ENCODE measurements at places on chromosomes 12 and 14. TPM values are rescaled to one million over a fixed set of nuclear protein-coding genes. Genes with fewer than 3 reads are reported as not detected.
A peak's percentile ranks its signal among the peaks of the same experiment; 100 is the strongest.

Gene KCNA1
- polyA plus RNA-seq = not detected

Gene HSPB8
- not detected for polyA plus RNA-seq

DNA sequence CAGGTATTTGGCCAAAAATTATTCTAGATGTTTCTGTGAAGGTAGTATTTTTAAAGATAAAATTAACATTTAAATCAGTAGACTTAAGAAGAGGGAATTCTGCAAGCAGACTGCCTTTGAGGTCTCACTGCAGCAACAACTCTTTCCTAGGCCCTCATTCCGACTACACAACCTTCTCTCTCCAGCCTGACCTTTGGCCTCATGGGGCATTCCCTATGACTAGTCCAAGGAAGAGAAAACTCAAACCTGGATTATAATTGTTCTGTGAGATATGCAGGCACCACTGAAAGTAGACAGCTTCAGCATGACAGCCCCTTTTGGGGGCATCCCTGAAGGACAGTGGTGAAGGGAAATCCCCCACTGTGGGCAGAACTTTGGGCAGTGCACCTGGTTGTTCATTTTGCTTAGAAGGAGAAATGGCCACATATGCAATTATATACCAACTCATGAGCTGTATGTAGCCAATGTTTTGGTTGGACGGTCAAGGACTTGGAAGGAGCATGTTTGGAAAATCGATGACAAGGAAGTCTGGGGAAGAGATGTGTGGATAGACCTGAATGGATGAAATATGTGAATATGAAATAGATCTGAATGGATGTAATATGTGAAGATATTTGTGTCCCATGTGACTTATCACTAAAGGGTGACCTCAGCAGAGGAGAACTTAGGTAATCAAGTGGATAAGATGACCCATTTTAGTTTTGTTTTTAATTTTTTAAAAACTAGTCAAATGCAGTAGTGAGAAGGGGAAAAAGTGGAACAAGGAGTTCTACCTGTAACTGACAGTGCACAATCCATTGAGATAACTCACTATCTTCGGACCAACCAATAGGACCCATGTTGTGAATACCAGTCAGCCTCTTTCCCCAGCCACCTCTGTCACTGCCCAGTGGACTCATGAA is 233.3 kb upstream of the FOXN3 start:
- H3K36me3 ChIP-seq = no peaks in the 10 kb centered on the region
- no peak overlapping the region for H3K27ac ChIP-seq
- H3K4me3 ChIP-seq = no peak overlapping the region
- peaks cover 4% of the 10 kb centered on the region for H3K4me1 ChIP-seq

- DNase-seq = no peak
- no peak overlapping the region for H3K4me3 ChIP-seq
- no peaks in the 10 kb centered on the region for H3K27me3 ChIP-seq
- peaks cover 15% of the 10 kb centered on the region for H3K4me1 ChIP-seq
- H3K36me3 ChIP-seq = no peaks in the 10 kb centered on the region
- H3K27ac ChIP-seq = no peak overlapping the region
These were observed 27.2 kb downstream of the JDP2 start for GRCh38 chr14:75454963-75455546.

Gene MYH7
- polyA plus RNA-seq = not detected

DNA sequence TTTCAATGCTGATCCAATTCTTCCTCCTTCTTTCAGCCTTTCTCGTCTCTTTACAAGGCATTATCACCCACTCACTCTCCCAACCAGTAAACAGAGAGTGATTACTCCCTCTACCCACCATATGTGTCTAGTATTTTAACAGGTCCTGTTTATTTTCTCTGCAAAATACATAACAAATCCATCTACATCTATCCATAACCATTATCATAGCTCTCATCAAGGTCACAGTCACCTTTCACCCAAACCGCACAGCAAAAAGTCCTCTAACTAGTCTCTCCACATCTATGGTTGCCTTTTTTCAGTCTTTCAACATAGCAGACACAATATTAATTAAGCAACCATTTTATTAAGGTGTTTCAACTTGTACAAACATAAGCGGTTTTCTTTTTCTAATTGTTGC is 21.9 kb upstream of the RERG start:
- no peak overlapping the region for H3K4me3 ChIP-seq
- no peak overlapping the region for H3K27ac ChIP-seq
- H3K4me1 ChIP-seq = no peaks in the 10 kb centered on the region

DNA sequence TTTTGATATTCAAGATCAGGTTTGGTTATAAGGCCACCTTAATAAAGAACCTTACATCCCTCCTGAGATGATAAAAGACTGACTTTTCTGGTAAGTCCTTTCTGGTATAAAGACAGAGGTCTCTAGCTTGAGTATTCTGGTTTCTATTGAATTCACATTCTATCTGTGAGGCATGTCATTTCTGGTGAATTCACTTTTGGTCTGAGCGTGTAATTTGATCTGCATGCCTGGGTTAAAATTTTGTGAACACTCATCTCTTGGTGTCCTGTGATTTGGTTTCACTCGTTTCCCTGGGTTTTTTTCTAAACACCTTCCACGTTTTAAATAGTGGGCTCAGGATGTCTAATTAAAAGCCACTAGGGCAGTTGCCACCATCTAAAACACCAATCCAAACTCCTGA is 12.2 kb downstream of the EIF5 start:
- no peak overlapping the region for H3K4me3 ChIP-seq
- H3K27me3 ChIP-seq = no peaks in the 10 kb centered on the region
- DNase-seq = no peak
- peaks cover 9% of the 10 kb centered on the region for H3K36me3 ChIP-seq
- peak overlapping the region; percentile 7 for H3K27ac ChIP-seq

Gene INHBC
- polyA plus RNA-seq = not detected

DNA sequence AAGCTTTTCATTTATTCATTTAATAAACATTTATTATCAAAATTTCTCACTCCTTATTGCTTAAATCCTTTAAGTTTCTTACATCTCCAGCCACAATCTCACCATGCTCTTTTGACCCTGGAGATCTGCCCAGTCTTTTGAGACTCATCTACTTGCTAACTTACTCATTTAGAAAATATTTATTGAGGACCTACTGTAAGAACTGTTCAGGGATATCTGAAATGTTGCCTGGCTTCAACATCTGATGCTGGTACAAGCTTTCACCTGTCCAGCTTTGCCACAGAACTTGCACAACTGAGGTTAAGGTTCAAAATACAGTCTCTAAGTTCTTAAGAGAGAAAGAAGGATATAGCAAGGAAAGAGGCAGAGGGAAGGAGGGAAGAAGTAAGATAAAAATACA is 17.5 kb upstream of the GXYLT1 start:
- peaks cover 13% of the 10 kb centered on the region for H3K4me1 ChIP-seq
- H3K27me3 ChIP-seq = no peaks in the 10 kb centered on the region
- H3K36me3 ChIP-seq = no peaks in the 10 kb centered on the region
- H3K27ac ChIP-seq = peak overlapping the region; percentile 56
- no peak overlapping the region for H3K4me3 ChIP-seq

DNA sequence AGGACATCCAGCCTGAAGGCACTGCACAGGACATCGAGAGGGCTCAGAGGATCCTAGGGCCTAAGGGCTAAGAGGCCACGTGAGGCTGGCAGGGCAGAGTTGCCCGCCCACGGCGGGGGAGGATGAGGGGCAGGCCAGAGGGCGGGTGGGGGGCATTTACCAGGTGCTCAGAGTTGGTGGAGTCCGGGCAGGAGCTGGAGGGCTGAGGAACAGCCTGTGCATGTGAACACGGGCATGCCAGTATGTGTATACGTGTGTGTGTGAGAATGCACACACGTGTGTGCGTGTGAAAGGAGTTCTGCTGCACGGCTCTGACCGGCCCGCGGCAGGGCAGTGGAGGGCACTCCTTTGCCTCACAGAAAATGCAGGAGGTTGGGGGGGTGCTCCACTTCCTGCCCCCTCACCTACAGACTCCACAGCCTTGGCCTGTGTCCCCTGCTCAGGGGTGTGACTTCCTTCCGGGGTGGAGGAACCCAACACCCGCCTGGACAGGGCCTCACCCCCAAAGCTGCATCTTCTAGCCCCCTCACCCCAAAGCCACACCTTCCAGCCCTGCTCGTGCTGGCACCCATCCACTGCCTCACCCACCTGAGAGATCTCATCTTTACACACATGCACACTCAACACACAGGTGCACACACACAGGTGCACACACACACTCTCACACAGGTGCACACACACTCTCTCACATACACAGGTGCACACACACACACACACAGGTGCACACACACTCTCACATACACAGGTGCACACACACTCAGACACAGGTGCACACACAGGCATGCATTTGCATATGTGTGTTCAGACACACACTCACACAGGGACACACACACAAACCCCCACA is 11.8 kb upstream of the GPR132 start:
- peak overlapping the region; percentile 47 for H3K27ac ChIP-seq
- peaks cover 31% of the 10 kb centered on the region for H3K4me1 ChIP-seq
- no peaks in the 10 kb centered on the region for H3K36me3 ChIP-seq

- no peak overlapping the region for H3K27ac ChIP-seq
- no peaks in the 10 kb centered on the region for H3K36me3 ChIP-seq
- peak; percentile 6 for DNase-seq
- H3K4me1 ChIP-seq = peaks cover 4% of the 10 kb centered on the region
- no peak overlapping the region for H3K4me3 ChIP-seq
- H3K27me3 ChIP-seq = peaks cover 8% of the 10 kb centered on the region
These were observed 12.3 kb downstream of the EMP1 start for GRCh38 chr12:13208533-13209435.

Gene SMIM41
- not detected for polyA plus RNA-seq

DNA sequence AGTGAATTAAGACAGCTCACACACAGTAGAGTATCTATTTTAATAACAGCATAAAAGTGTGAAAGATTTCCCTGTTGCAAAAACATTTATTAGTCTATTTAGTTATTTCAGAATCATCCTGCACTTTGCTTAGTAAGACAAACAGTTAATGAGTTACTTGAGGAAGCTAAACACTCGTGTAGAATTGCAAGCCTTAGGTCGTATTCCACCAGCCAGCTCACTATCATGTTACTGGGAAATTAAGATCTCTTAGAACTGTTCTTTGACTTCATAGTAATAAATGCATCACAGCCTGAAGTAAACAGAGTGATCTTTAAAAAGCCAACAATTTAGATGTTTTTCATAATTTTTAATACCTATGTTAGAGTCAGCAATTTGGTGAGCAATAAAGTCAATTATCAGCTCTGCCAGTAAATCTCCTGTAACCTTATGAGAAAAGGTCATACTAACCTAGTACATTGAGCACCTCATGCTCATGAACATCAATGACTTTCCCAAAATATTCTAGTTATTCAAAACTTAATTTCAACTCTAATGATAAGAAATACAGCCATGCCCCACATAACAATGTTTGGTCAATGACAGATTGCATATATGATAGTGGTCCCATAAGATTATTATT is 26.7 kb upstream of the ETNK1 start:
- H3K4me3 ChIP-seq = no peak overlapping the region
- H3K36me3 ChIP-seq = peaks cover 11% of the 10 kb centered on the region
- H3K4me1 ChIP-seq = no peaks in the 10 kb centered on the region
- peaks cover 13% of the 10 kb centered on the region for H3K27me3 ChIP-seq

GRCh38 chr12:22318108-22318737 is 16.3 kb downstream of the ST8SIA1 start:
- no peaks in the 10 kb centered on the region for H3K4me1 ChIP-seq
- no peak for DNase-seq
- H3K27ac ChIP-seq = no peak overlapping the region
- peaks cover 23% of the 10 kb centered on the region for H3K27me3 ChIP-seq
- no peak overlapping the region for H3K4me3 ChIP-seq
- H3K36me3 ChIP-seq = no peaks in the 10 kb centered on the region

DNA sequence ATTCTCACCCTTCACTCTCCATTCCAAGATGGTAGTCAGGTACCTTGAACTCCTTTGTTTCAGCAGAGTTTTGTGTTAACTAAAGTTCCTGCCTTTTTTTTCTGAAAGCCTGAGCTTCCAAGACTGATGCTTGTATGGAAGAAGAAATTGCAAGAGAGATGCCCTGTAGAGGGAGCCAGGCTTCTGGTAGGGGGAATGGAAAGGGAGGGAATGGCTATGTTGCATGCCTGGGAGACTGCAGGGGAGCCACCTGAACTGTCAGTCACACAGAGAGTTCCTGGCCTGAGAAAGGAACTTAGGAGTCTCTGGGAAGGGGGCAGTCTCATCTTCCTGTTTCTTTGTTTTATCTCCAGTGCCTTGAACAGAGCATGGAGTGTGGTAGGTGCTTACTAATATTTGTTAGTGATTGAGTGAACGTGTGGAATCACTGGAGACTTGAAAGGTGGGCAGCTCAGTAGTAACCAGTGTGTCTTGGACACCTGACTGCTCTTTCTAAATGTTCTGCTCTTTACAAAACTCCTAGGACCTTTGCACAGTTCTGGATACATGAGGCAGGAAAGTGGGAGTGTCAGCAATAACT is 132.2 kb downstream of the ANO4 start:
- no peak overlapping the region for H3K4me3 ChIP-seq
- H3K4me1 ChIP-seq = no peaks in the 10 kb centered on the region
- H3K27ac ChIP-seq = no peak overlapping the region
- H3K27me3 ChIP-seq = no peaks in the 10 kb centered on the region
- DNase-seq = no peak
- H3K36me3 ChIP-seq = no peaks in the 10 kb centered on the region

DNA sequence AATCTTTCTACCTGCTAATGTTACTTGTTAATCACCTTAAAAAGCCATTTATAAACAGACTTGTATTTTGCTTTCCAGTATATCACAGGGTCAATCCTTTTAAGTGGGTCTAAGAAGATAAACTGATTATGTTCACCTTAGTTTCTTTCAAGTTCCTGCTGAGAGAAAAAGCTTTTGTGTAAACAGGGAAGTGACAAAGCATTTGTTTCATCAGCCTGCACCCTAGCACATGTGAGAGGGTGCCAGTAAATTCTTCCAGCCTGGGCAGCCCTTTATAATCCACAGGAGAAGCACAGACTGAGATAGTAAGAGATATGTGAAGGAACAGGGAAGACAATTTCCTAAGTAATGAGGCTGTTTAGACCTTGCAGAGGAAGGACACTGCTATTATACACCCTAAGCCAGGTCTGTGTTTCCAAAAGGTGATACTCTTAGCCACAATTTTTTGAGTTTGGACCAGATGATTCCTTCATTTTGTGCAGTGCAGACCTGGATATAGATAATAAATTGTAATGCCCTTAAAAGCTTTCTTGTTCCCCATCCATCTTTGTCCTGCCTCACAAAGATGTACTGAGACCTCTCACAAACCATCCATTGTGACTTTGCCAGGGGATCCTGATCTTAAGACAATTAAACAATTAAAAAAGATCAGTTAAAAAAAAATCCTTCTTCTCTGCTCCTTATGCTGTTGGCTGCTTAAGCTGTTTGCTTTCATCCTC is 150.7 kb downstream of the KTN1 start:
- no peak overlapping the region for H3K4me3 ChIP-seq
- H3K4me1 ChIP-seq = no peaks in the 10 kb centered on the region
- H3K27ac ChIP-seq = no peak overlapping the region
- no peak for DNase-seq
